Activated B cell treated with CpG ODN at 0.5 μM for 24 hours (primary cell): ENCODE measurements at places on chromosomes 2 and 18.

DNA sequence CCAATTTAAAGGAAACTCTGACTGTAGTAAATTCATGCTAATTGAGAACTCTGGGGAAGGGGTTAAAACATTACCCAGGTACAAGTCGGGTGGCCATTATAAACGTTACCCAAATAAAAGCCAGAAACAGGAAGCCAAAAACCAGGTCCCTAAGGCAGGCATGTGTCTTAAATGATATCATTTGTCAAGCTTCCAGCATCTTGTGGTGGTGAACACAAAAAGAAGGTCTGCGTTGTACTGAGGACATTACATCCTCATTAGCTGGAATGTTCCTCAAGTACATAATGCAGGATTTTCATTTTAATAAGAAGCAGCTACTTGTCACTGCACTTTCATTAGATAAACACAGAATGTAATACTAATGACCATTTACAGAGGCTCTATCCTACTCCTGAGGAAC, 10.9 kb downstream of the PTGR3 start:
- H3K27ac ChIP-seq, result no peak overlapping the region
- H3K36me3 ChIP-seq, result peaks cover 16% of the 10 kb centered on the region
- no peaks in the 10 kb centered on the region for H3K4me1 ChIP-seq
- no peak overlapping the region for H3K4me3 ChIP-seq
- H3K27me3 ChIP-seq, result no peaks in the 10 kb centered on the region

DNA sequence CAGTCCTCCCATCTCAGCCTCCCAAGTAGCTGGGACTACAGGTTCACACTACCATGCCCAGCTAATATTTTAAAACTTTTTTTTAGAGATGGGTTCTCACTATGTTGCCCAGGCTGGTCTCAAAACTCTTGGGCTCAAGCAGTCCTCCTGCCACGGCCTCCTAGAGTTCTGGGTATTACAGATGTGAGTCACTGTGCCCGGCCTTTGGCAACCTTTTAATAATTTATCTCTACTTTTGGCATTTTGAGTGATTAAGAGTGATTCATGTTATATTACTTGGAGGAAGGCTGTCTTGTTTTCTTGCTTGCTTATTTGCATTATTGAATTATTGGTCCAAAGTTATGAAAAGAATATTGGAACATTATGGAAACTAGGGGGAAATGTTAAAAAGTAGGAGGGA, 24.3 kb downstream of the NCOA1 start:
- H3K36me3 ChIP-seq, result no peaks in the 10 kb centered on the region
- DNase-seq, result no peak
- no peak overlapping the region for H3K27ac ChIP-seq
- no peak overlapping the region for H3K4me3 ChIP-seq

DNA sequence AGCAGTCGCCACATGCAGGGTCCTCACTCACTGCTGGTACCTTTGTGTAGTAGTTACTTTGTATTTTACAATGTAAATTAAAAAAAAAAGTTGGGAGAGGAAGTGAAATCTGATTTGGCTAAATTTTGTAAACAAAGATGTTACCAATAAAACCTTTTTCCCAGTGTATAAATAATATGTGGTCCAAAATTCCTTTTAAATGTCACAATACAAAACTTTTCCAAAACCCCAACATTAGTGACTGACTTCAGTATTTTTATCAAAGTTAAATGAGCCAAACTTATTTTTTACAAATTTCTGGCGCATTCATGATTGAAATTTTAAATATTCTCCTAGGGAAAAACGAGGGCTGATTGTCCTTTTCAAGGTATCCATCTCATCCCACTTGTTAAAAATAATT, 239.9 kb downstream of the AGAP1 start:
- peaks cover 4% of the 10 kb centered on the region for H3K27me3 ChIP-seq
- H3K36me3 ChIP-seq, result no peaks in the 10 kb centered on the region
- H3K27ac ChIP-seq, result no peak overlapping the region
- no peak overlapping the region for H3K4me3 ChIP-seq
- no peak for DNase-seq
- H3K4me1 ChIP-seq, result no peaks in the 10 kb centered on the region

DNA sequence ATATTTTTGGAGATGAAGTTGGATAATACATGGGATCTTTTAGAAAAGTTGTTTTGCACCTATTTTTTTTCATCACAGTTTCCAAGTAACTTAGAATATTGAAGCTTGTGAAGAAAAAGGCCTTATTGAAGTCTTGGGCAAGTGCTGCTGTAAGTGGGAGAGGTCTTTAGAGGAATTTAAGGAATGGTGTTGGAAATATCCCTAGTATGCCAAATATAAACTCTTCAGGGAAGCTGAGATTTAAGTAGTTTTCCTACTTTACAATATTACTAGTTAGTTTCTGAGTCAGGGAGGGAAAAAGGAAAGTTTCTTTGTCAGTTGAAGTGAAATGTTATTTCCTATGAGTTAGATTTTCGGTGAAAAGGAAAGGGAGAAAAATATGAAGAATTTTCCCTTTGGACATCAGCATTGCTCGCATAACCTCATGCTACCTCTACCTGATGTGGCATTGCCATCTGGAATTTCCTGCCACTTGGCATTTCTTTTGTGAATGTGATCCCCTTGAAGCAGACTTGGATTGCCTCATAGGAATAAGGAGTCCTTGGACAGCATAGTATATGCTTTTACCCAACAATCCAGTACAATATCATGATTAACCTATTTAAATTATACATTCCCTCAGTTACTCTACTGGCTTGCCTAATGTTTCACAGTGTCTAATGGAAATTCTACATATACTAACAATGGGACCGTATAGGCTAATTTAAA, 12.1 kb downstream of the PLEKHH2 start:
- H3K4me3 ChIP-seq, result no peak overlapping the region
- no peak overlapping the region for H3K27ac ChIP-seq
- H3K36me3 ChIP-seq, result no peaks in the 10 kb centered on the region
- peaks cover 13% of the 10 kb centered on the region for H3K27me3 ChIP-seq

DNA sequence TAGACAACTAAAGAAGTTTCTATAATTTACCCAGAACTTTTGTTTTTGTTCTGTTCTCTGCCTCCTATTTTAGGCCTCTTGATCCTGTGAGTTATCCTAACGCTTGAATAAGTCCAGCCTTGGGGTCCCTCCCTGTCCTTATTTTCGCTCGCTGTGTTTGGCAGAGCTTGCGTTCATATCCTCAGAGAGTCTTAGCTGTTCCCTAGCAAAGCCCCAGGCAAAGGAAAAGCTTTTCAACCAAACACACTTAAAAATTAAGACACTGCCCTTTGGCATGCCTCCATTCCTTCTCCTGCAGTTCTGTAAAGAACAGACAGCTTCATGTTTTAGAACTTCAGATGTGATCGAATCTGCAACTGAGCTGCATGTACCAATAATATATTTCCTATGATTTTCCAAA, 517.2 kb downstream of the SUCLG1 start:
- no peaks in the 10 kb centered on the region for H3K27me3 ChIP-seq
- DNase-seq, result no peak
- H3K4me1 ChIP-seq, result no peaks in the 10 kb centered on the region

- no peak overlapping the region for H3K27ac ChIP-seq
- peaks cover 58% of the 10 kb centered on the region for H3K27me3 ChIP-seq
- no peak for DNase-seq
- H3K36me3 ChIP-seq, result no peaks in the 10 kb centered on the region
Measured at GRCh38 chr2:8422450-8422800, 259.4 kb upstream of the ID2 start.

GRCh38 chr2:1802046-1802445, 57.7 kb upstream of the PXDN start:
- H3K4me1 ChIP-seq, result no peaks in the 10 kb centered on the region
- no peaks in the 10 kb centered on the region for H3K27me3 ChIP-seq
- H3K4me3 ChIP-seq, result no peak overlapping the region
- no peaks in the 10 kb centered on the region for H3K36me3 ChIP-seq
- DNase-seq, result no peak

DNA sequence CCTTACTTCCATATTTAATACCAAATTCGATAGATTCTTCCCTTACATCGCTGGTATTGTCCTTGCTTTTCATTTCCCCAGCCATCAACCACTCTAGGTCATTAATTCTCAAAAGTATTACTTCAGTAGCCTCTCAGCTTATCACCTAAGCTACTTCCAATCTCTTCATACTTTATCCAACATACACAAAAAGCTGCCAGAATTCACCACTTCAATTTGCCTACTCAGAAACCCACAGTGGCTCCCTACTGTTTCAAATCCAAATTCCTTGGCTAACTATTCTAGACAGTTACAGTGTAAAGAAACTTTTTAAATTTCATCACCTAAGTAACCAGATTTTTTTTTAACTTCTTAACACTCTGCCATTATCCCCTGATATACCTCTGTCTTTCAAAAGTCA, 4.7 kb downstream of the SLC25A12 start:
- peaks cover 25% of the 10 kb centered on the region for H3K36me3 ChIP-seq
- H3K4me3 ChIP-seq, result no peak overlapping the region
- no peak overlapping the region for H3K27ac ChIP-seq

DNA sequence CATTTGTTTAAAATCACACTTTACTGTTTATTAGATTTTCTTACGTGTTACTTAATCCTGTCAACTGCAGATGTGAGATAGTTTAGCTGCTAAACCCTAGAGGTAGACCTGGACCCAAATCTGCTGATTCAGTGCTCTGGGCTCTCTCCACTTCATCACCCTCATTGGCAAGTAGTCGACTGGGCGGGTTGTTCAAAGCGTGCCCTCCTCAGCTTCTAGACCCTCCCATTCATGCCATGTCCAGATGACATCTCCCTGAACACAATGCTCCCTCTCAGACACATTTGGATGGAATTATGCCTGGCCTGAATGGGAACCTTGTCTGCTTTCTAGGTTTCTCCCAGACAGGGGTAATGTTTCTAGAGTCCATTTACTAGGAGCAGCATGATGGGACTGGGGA, 43.7 kb downstream of the RPIA start:
- peaks cover 6% of the 10 kb centered on the region for H3K4me1 ChIP-seq
- no peak overlapping the region for H3K27ac ChIP-seq
- no peak for DNase-seq
- H3K4me3 ChIP-seq, result no peak overlapping the region

DNA sequence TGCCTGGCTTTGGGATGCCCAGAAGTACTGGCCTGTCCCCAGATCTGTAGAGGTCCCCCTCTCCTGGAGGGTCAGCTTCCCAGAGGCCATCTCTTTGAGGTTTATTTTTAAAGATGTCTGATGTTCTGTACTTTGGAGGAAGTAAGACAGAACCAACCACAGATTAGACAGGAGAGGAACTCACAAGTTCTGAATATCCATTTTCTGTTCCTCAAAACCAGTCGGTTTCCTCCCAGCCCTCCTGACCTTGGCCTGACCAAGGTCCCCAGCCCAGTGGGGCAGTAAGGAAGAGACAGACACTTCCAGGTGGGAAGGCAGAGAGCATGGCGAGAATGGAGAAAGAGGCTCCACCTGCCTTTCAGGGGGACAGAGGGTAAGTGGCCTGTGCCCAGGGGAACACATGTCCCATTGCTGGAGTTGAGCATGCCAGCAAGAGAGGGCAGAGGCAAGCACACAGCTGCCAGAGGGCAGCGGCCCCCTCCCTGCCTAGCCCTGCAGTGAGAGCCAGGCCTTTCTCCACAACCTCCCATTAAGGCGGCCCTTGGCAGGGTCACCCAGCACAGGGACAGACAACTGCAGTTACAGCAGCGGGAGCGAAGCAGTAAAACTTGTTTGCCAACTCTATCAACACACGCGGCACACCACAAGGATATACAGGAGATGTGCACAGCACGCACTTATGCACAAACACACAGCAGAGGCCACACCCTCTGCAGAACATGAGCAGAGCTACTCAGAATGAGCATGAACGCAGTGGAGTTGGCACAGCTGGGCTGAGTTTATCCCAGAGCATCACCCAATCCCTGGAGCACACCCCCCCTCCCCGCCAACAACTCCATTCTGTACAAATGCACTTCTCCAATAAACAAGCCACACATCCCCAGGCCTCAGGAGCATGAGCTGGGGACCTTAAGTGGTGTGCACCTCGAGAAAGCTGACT, 18.5 kb upstream of the SEMA4C start:
- H3K4me3 ChIP-seq, result no peak overlapping the region
- DNase-seq, result no peak
- H3K27ac ChIP-seq, result no peak overlapping the region
- peaks cover 18% of the 10 kb centered on the region for H3K4me1 ChIP-seq
- no peaks in the 10 kb centered on the region for H3K27me3 ChIP-seq
